Chondrocyte (in vitro differentiated cells): ENCODE measurements at places on chromosomes 1 and 21. TPM values are rescaled to one million over a fixed set of nuclear protein-coding genes. Genes with fewer than 3 reads are reported as not detected.

Gene SAMSN1
- total RNA-seq, result not detected in 3 replicates

Gene RXFP4
- total RNA-seq, result not detected in 3 replicates

Gene PCP4L1
- 0.23 to 0.35 TPM in 2 of 3 replicates, not detected in the other for total RNA-seq

Gene DYNLT4
- not detected in 3 replicates for total RNA-seq

Gene LRP8
- total RNA-seq, result 7.1 to 14.5 TPM (median 8.3 TPM) in 3 replicates

GRCh38 chr1:216535059-216535458, 111.8 kb upstream of the USH2A start:
- no peak for DNase-seq

- no peak for DNase-seq
Observed at GRCh38 chr1:200362421-200362820, 47.4 kb downstream of the ZNF281 start.

- DNase-seq, result no peak
Observed at GRCh38 chr1:172211221-172211620, 209.3 kb upstream of the C1orf105 start.

DNA sequence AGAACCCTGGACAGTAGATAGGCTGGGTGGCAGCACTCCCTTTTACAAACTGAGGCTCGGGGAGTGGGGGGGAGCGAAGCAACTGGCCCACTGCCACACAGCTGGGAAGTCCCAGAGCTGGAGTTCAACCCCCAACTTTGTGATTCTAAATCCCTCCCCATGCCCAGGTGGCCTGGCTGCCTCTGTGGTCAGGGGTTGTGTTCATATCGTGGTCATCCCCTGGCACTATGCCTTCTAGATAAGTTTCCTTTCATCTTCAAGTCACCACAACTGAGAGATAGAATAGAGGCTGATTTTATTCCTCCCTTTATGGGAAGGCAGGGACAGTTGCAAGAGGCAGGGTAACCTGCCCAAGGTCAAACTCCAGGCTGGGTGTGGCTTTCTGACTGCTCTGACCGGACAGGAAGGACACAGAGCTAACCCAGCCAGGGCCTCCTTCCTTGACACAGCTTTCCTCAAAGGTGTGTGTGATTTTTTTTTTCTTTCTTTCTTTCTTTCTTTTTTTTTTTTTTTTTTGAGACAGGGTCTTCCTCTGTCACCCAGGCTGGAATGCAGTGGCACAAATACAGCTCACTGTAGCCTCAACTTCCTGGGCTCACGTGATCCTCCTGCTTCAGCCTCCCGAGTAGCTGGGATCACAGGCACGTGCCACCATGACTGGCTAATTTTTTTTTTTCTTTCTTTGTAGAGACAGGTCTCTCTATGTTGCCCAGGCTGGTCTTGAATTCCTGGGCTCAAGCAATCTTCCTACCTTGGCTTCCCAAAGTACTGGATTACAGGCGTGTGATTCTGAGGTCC, 18.4 kb upstream of the TNFRSF1B start:
- DNase-seq, result no peak

GRCh38 chr1:207841293-207841692, 69.6 kb downstream of the CD34 start:
- DNase-seq, result no peak

DNA sequence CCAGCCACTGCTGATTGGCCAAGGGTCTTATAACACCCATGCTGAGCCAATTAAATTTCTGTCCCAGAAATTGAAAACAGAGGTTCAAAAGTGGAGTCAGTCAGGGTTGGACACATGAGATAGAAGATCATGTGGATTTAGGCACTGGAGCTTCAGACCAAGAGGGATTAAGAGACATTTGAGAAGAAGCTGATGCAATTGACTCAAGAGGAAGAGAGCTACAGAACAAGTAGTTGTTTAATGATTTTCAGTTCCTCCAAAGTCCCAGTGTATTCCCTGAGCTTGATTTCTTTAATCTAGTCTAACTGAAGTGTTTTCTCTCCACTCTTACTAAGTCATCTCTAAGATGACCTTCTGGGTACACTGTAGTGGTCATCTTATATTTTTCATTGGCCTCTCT, 227.1 kb downstream of the DUSP10 start:
- no peak for DNase-seq

DNA sequence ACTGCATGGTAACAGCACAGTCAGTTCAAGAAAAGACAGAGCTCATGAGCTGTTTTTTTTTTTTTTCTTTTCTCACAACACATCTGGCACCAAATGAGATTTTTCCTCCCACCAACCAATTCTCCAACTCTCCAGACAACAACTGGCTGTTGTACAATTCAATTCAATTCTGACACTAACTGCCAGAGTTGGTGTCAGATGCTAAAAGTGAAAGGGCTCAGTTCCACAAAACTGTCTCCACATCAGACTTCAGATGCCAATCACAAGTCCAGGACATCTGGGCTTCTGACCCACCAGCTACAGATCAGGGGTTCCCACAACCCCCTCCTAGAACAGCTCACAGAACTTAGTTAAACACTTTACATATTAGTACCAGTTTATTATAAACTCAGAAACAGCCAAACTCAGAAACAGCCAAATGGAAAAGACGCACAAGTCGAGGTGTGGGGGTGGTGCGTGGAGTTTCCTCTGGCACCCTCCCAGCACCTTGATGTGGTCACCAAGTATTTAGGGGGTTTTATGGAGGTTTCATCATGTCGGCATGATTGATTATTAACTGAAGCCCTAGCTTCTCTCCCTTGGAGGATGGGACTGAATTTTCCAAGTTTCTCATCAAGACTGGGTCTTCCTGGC, 39.2 kb upstream of the LRRC8D start:
- no peak for DNase-seq

- DNase-seq, result no peak
Observed at GRCh38 chr1:207868251-207868773, 42.6 kb downstream of the CD34 start.

- DNase-seq, result no peak
Observed at GRCh38 chr1:71233645-71234044, 152.8 kb upstream of the ZRANB2 start.

DNA sequence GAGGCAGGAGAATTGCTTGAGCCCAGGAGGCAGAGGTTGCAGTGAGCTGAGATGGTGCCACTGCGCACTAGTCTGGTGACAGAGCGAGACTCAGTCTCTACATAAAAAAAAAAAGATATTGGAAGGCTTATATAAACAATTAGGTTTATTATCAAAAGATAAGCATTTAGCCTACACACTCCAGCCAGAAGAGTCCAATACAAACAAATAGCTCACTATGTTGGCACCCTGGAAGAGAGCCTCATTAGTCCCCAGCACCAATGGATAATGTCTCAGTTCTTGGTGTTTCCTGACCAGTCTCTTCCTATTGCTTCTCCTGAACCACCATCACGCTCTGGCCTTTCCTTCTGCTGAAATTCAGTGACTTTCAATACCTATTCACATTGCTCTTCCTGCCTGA, 48.6 kb upstream of the ATP1A1 start:
- DNase-seq, result no peak

DNA sequence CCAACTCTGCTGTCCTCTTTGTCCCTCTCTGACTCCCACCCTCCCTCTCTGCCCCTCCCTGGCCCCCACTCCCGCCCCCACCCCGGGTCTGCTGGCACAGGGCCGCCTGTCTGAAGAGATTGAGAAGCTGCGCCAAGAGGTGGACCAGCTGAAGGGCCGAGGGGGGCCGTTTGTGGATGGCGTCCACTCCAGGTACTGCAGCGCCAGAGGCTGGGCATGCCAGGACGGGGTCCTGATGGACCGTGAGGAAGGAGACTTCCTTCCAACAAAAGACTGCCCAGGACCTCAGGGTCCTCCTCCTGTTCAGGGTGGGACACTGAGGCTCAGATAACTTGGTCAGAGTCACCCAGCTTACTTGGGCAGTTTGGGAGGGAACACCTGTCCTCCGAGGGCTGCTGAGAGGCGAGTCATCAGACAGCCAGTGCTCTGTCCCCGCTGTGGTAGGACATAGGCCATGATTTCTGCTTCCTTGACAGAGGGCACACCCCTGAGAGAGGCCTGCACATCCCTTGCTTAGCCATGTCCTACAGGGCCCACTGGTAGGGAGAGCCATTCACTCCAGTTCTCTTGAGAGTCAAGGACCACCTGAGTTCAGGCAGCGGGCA, 23.4 kb downstream of the PPFIA4 start:
- DNase-seq, result no peak

DNA sequence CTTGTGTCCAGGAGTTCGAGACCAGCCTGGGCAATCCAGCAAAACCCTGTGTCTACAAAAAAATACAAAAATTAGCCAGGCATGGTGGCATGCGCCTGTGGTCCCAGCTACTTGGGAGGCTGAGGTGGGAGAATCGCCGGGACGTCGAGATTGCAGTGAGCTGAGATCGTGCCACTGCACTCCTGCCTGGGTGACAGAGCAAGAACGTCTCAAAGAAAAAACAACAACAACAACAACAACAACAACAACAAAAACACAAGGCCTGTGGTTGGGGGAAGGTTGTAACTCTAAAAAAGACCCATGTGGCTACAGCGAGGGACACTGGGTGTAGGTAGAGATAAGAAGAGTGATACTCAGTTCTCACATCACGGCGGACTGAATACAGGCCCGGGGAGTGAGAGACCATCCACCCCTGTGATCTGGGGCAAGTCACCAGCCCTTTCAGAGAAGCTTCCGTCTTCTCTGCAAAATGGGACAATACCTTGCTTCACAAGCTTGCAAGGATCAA, 848 bp upstream of the CDC42 start:
- no peak for DNase-seq

- no peak for DNase-seq
Observed at GRCh38 chr1:192270398-192270797, 46.4 kb upstream of the RGS21 start.

DNA sequence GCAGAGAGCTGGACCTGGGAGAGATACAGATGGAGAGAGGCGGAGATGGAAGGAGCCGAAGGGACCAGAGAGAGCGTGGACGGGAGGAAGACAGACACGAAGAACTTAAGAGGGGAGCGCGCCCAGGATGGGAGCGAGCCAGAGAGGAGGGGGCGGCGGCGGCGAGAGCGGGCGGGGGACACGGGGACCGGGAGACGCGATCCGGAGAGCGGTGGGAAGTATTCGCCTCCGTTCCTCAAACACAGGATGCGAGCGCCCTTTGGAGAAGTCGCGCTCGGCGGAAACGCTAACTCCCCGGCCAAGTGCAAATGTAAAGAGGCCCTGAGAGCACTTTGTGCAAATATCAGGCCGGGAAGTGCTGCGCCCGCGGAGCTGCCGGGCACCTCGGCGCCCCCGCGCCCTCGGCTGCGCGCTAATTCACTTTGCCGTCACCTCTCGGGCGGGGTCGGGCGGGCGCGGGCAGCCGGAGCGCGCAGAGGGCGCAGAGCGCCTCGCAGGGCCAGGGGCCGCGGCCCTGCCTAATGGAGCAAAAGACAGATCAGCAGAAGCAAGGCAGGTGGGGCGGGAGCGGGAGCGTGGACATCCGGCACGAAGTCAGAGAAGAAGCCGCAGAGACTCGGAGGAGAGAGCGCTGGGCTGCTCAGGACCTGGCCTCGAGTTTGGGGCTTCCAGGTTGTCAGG, 281.2 kb downstream of the RRAGC start:
- no peak for DNase-seq

- no peak for DNase-seq
Observed at GRCh38 chr1:4019147-4019521, 119.1 kb upstream of the C1orf174 start.

DNA sequence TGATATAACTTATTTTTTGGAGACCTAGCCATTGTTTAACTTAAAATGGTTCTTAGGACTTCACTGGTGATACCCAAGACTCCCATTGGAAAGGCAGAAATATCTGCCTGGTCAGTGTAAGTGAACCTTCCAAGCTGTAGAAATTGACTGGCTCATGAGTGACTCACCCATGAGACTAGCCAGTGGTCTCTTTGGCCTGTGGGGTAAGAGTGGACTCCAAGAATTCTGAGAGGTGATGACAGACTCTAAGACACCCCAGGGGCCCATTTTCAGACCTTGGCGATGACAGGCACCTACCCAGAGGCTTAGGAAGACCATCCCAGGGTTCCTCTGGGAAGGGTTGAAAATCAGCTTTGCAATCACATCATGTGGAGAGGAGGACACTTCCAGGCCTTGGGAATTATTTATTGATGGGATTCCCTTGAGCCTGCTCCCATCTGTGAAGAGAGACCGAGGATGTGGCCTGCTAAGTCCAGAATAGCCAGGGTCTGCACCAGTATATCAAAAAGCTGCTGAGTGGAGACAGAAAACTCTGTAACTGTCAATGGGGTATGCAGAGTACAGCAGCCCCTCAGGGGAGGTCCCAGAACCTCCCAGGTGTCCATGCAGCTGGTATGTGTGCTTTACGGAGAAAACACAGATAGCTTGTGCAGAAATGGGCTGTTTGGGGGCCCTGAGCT, 78.9 kb downstream of the KAZN start:
- DNase-seq, result no peak

- DNase-seq, result no peak
Observed at GRCh38 chr1:19974822-19975416, 4.5 kb downstream of the PLA2G2A start.

DNA sequence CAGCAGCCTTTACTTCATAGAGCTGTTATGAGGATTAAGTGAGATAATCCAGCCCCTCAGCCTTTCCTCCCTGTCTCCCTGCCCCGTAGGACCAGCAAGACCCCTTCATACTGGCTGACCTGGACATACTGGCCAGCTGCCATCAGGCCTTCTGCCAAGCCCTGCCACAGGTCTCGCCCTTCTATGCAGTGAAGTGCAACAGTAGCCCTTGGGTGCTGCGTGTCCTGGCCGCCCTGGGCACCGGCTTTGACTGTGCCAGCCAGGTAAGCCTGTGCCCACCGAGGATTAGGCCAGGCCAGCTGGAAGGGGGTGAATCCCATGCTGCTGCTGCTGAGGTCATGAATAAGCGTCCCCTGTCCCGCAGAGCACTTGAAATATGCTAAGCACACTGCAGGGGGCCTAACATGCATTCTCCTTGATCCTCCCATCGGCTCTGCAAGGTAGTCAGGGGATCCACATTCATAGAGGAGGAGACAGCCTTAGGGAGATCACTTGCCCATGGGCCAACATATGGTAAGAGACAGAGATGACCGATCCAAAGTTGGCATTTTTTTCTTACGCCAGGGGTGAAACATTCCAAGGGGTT, 73.3 kb upstream of the TINAGL1 start:
- no peak for DNase-seq

GRCh38 chr1:2548068-2548589, 8.0 kb upstream of the TNFRSF14 start:
- DNase-seq, result no peak
